Foreskin keratinocyte (primary cell): ENCODE measurements at places on chromosomes 2 and 18. TPM values are rescaled to one million over a fixed set of nuclear protein-coding genes. Genes with fewer than 3 reads are reported as not detected.

ABCG8 gene
- total RNA-seq, result not detected in 2 replicates

FLACC1 gene
- total RNA-seq, result 0.14 and 0.39 TPM in 2 replicates

RESP18 gene
- total RNA-seq, result not detected in 2 replicates

APCDD1 gene
- 2.8 and 5.6 TPM in 2 replicates for total RNA-seq

INHBB gene
- not detected in 2 replicates for total RNA-seq
